ENCODE measurements at places on chromosomes 3 and 15. TPM values are rescaled to one million over a fixed set of nuclear protein-coding genes. Genes with fewer than 3 reads are reported as not detected.

Gene OR5K2
- not detected for total RNA-seq

Gene LRRN1
- not detected for total RNA-seq

Gene TEX9
- 1.8 TPM for total RNA-seq

Gene OSBPL10
- 0.90 TPM for total RNA-seq

Gene PLSCR4
- total RNA-seq = not detected

Gene MESP1
- total RNA-seq = 3.7 TPM

Gene PRRT3
- 9.1 TPM for total RNA-seq

Gene MST1R
- 0.74 TPM for total RNA-seq

Gene GOLGA8R
- total RNA-seq = 1.6 TPM

Gene SLC9A9
- total RNA-seq = 15.2 TPM

Gene UBXN7
- 99.2 TPM for total RNA-seq

Gene MITF
- total RNA-seq = not detected

Gene AMT
- total RNA-seq = 1.9 TPM
